ENCODE measurements at places on chromosomes 3 and 15.

- no peak for DNase-seq
Observed at GRCh38 chr15:41115161-41115651, 874 bp downstream of the INO80 start.

GRCh38 chr15:80852676-80853075 lies 73.5 kb downstream of the CEMIP start:
- DNase-seq = no peak

GRCh38 chr3:115598216-115598615 lies 25.1 kb upstream of the GAP43 start:
- DNase-seq = no peak

- DNase-seq = no peak
Observed at GRCh38 chr15:98369081-98369716, 279.1 kb upstream of the IGF1R start.

GRCh38 chr3:130299531-130299930 lies 45.9 kb upstream of the COL6A5 start:
- DNase-seq = no peak

DNA sequence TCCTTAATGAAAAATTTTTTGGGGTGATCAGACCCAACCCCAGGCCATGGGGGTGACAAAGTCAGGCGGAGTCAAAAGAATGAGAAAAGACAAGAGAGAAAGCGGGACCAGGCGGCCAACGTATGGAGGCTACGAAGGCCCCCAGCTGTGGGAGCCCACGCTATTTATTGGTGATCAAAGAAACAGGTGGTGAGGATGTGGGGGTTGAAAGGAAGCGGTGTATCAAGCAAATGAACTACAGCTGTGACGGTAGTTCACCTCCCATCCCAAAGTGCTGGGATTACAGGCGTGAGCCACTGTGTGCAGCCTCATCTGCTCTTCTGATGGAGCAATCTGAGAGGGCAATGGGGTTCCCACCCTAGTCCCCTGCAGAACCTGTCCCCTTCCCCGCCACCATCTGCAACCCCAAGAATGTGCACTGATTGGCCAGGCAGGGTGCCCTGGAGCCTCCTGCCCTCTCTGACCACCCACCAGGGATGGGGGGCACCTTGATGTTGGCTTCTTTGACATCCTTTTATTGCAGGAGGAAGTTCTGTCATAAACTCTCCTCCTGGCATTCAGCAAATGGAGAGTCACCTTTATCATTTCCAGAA lies 1.1 kb upstream of the CHRNA3 start:
- DNase-seq = no peak

GRCh38 chr3:88113311-88114162 lies 36.2 kb upstream of the C3orf38 start:
- DNase-seq = peak; percentile 89

DNA sequence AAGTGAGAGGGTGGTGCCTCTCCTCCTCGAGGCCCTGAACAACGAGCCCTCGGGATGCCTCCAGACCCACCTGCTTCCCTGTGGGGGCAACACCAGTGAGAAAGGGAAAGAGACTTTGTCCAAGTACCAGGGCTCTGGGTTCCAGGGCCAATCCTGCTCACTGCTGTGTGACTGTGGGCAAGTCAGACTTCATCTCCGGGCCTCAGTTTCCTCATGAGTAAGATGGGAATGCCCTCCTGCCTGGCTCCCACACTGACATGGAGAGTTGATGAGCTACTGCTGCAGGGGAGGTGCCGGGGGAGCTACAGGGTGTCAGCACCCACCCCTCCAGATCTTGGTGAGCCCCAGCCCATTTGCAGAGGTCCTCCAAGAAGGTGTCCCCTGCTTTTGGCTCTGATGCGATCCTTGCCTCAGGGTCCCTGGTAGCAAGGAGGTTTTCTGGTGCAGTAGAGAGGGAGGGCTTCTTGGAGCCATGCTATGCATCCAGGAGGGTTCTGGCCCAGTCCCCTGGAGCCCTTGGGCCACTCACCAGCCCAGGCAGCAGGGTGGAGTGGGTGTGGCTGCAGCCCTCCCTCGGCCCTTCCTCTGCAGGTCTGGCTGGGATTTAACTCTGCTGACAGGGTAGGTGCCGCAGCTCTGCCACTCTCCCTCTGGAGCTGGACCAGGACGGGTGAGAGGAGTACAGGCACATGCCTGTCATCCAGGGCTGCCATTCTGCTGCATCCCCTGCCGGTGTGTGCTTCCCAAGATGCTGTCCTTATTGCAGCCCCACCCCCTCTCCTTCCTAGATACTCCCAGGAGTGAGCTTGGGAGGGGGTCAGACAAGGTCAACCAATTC lies 26.9 kb downstream of the LOXL1 start:
- no peak for DNase-seq

GRCh38 chr3:65406470-65406869 lies 632.2 kb downstream of the MAGI1 start:
- no peak for DNase-seq

- no peak for DNase-seq
Observed at GRCh38 chr3:94063496-94064119, 747 bp downstream of the NSUN3 start.

- no peak for DNase-seq
Observed at GRCh38 chr3:193389335-193389734, 10.8 kb upstream of the ATP13A5 start.

DNA sequence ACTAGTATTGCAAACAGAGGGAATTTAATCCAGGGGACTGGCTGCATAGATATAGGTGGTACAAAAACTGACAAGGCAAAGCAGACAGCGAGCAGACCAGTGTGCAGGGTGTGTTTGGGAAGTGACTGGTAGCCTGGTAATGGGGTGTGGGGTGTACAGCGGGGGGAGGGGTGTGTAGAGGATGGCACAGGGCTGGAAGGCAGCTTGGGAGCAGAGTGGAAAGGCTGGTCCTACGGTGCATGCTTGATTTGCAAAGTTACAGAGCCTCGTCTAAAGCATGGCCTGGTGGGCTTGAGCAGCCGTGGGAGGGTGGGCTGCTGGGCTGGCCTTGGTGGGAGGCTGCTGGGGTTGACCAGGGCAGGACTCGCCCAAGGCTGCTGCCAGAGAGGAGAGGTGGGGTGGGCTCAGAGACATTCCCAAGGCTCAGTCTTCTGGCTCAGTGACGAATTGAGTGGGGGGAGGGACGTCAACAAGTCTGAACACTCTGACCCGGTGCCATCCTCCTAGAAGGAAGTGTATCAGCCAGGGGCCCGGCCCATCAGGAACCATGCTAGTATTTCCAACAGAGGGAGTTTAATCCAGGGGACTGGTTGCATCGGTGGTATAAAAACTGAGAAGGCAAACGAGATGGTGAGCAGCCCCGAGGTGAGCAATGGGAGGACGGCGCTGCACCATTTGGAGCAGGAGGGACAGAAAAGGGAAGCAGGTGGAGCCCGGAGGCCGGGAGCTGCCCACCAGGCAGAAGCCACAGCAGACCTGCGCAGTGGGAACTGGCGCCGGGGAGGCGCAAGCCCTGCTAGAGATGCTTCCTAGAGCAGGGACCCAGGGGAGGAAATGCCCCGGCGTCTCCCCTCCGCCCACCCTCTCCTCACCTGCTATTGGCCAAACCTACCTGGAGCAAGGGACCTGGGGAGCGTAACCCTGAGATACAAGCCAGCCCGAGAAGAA lies 29.2 kb downstream of the CPN2 start:
- no peak for DNase-seq

DNA sequence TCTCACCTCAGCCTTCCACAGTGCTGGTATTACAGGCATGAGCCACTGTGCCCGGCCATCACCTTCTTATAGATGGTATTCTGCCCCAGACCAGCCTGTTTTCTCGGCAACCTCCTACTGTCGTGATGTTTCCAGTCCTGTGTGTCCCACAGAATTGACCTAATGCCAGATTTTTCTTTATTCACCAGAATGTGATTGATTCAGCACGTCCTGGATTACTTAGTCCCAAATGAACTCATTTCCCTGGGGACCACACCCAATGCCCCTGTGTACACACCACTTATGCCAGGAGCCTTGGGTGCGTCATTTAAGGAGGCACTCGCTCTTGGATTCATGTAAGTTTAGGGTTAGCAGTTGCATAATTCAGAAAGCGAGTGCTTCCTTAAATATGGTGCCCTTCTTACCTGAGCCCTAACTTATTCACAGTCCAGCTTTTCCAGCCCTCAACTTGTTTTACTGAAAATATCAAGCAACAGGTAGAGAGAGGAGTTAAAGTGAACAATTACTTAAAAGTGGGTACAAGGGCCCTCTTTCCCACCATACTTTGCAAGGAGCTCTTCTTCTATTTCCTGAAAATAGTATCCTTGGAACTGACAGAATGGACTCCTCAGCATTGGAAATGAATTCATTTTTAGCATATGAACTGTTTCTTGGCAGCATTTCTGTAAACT lies 64.6 kb upstream of the UBE2E1 start:
- no peak for DNase-seq

DNA sequence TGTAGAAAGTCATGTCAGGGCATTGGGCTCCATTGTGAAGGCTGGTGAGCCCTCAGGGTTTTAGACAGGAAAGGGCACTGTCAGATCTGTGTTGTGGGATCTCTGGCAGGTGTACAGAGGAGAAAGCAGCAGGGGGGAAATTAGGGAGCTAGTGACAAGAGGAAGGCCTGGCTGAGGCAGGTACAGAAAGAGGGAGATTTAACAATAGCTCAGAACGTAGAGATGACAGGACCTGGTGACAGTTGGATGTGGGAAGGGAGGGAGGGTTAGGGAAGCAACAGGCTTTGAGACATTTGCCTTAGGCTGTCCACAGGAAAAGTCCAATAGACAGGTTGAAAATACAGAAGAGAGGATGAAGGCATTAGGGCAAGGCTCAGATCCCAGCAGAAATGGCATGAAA lies 288.1 kb downstream of the EPHB1 start:
- no peak for DNase-seq

DNA sequence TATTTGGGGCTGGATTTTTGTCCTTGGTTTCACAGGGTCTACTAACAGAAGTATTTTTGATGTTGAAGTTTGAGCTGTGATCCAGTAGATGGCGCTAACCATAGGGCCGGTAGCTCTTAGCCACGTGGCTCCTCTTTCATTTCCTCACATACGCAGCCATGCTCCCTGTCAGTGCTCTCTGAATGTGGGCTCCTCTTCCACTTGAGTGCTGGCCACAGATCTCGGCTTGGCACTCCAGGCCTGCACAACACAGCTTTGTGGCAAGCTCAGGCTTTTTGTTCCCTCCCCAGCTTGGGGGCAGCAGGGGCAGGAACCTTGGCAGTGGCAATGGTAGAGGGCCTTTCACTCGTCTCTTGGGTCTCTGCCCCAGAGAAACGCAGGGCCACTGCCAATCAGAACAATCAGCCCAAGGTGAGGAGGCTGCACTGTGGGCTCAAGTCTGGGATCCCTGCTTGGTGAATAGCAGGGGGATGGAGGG lies 18.6 kb upstream of the DNAAF4 start:
- no peak for DNase-seq

DNA sequence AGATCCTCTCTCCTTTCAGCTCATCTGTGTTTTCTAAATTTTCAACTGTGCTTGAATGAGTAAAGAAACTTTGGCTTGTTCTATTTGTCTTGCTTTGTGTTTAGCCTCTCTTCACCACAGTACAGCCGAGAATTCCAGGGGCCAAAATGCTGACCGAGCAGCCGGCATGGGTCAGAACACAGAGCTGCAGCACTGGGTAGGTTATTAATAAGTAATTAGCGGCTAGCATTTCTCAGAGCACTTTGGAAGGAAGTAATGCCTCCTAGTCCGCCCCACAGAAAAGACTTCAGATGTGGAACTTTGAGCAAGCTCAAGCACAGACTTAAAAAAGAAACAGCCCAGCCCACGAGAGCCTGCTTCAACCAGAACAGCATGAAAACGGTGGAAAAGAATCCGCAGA lies 343.9 kb downstream of the ARRDC4 start:
- no peak for DNase-seq

DNA sequence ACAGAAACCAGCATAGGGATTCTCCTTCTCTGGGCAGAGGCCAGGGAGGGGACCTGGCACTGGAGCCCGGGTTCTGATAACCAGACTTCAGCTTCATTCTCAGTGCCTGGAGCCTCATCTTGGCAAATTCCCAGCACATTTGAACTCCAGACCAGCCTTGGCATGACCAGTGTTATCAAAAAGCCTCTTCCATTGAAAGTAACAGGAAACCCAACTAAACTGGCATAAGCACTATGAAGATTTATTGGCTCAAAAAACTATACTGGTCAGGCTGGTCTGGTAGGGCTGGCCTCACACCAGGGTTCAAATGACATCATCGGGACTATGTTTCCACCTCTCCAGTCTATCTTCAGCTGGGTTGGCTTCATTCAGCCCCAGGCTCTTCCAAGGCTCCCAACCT lies 48.1 kb upstream of the THUMPD3 start:
- DNase-seq = no peak

GRCh38 chr3:108091498-108092250 lies 843 bp upstream of the CD47 start:
- DNase-seq = no peak

- no peak for DNase-seq
Observed at GRCh38 chr3:5122741-5123706, 932 bp downstream of the ARL8B start.

DNA sequence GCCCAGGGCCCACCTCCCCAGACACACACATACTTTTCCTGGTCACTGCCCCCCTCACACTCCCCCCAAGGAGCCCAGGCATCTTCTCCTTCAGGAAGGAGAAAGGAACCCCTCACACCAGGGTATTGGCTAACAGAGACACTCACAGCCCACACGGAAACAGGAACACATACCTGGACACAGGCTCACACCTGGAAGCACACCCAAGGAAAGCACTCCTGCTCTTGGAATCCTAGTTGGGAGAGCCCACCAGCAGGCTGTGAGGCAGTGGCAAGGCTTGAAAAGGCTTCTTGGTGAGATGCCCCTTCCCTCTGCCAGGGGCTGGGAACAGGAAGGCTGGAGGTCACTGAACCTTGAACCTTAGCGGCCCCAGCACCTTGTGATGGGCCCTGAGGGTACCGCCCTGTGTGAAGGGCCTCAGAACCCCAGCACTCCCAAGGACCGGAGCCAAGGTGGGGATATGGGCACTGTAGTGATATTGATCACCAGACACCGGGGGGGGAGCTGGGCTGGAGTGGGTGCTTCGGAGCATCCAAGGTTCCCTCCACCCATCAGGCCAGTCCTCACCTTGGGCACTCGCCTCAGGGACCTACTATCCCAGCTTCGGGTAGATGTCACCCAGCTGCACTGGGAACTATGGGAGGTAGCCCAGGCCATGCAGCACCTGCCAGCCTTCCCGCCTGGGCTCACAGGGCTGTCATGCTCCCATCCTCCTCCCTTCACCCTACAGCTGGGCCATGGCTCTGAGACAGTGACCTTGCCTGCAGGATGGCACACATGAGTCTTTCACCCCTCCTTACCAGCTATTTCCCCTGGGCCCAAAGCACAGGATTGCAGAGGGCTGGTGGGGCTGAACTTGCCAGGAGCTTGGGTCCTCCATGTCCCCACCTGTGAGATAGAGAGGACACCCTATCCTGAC lies 16.4 kb downstream of the MYL3 start:
- DNase-seq = peak; percentile 23

DNA sequence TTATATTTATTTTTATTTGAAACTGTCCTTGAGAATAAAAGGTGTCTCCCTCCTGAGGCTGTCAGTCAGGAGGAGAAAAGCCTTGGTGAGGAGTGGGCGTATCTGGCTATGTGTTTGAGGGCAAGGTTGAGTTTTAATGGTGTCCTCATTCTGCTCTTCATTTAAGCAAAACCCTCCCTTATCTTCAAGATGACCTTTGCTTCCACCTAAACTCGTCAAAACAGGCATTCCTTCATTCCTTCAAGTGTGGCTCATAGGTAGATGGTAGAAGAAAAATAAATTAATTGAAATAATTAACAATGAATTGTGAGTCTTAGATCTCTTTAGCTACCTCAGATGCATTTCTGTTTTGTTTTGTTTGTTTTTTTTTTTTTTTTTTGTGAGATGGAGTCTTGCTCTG lies 39.4 kb upstream of the ATOSA start:
- no peak for DNase-seq

- no peak for DNase-seq
Observed at GRCh38 chr3:11832981-11833905, 13.4 kb downstream of the TAMM41 start.

- DNase-seq = no peak
Observed at GRCh38 chr3:120039642-120040610, 54.3 kb downstream of the GSK3B start.

Data from mucosa of descending colon (tissue), 3 donors.